Daoy (cell line): ENCODE measurements at places on chromosomes 1 and 21. TPM values are rescaled to one million over a fixed set of nuclear protein-coding genes. Genes with fewer than 3 reads are reported as not detected.

HSD11B1 gene
- total RNA-seq, result not detected in 2 replicates

GRCh38 chr1:68230484-68230802 lies 1.9 kb downstream of the WLS start:
- peak; percentile 36 for DNase-seq

HIVEP3 gene
- 7.5 and 9.5 TPM in 2 replicates for total RNA-seq

VPS26C gene
- total RNA-seq, result 58.0 and 60.5 TPM in 2 replicates

USH2A gene
- under 0.01 TPM in 1 of 2 replicates, not detected in the other for total RNA-seq

DNA sequence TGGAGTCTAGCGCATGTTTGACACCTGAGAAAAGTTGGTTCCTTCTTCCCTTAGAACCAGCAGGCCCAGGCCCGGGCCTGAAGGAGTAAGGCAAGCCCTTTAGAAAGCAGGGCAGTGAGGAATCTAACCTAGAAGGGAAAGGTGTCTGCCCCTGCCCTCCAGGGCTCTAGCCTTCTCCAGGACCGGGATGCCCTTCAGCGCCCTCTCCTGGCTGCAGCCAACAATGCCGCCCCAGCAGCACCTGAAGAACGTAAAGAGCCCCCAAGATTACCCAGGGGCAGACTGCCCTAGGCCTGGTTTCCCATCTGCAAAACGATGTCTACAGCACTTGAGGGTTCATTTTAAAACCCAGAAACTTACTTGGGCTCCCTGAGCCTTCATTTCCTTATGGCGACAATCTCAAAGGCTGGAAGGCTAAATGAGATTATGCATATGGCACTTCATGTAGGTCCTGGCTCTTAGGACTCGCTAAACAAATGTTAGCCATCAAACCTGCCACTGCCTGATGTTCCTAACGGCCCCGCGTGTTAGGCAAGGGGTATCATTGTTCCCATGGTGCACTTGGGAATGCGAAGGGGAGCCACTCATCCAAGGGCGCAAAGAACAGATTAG lies 106.7 kb upstream of the KLHDC7A start:
- DNase-seq, result no peak

SYNC gene
- total RNA-seq, result 52.8 and 63.1 TPM in 2 replicates

DNA sequence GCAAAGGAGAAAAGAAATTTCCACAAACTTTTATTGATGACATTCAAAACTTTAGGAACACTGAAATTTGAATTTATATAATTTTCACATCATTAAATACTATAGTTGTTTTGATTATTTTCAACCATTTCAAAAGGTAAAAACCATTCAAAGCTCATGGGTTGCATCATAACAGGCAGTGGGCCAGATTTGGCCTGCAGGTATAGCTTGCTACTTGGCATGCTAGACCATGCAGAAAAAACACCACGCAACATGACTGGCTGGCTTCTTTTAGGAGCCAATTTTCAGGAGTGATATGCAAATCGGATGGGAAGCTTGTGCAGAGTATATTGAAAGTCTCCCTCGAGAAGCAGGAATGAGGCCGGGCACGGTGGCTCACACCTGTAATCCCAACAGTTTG lies 144.8 kb downstream of the GLUL start:
- DNase-seq, result no peak

GRCh38 chr1:234620272-234621126 lies 10.5 kb upstream of the IRF2BP2 start:
- DNase-seq, result peak; percentile 37

MAP3K21 gene
- total RNA-seq, result 2.7 and 3.2 TPM in 2 replicates

DNA sequence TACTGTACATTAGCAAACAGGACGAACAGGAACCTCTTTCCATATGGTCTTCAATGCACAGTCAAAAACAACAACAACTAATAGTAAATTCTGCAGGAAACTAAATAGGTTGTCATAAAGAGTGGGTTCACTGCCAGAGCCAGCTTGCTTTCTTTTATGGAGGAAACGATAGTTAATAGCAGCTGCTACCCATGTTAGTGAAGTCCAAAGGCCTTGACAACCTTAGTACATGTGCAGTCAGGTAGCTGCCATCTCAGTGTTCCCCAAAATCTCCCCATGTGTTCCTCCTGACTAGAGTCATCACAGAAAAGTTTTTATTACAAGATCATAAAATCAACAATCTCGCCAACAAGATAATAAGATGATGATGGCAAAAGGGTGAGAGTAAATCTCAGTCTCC lies 16.6 kb upstream of the ADORA3 start:
- DNase-seq, result no peak

GRCh38 chr1:115426231-115426771 lies 88.3 kb upstream of the NGF start:
- peak; percentile 88 for DNase-seq

OR2T2 gene
- not detected in 2 replicates for total RNA-seq
